ENCODE measurements at places on chromosomes 7 and 10. TPM values are rescaled to one million over a fixed set of nuclear protein-coding genes. Genes with fewer than 3 reads are reported as not detected.

DNA sequence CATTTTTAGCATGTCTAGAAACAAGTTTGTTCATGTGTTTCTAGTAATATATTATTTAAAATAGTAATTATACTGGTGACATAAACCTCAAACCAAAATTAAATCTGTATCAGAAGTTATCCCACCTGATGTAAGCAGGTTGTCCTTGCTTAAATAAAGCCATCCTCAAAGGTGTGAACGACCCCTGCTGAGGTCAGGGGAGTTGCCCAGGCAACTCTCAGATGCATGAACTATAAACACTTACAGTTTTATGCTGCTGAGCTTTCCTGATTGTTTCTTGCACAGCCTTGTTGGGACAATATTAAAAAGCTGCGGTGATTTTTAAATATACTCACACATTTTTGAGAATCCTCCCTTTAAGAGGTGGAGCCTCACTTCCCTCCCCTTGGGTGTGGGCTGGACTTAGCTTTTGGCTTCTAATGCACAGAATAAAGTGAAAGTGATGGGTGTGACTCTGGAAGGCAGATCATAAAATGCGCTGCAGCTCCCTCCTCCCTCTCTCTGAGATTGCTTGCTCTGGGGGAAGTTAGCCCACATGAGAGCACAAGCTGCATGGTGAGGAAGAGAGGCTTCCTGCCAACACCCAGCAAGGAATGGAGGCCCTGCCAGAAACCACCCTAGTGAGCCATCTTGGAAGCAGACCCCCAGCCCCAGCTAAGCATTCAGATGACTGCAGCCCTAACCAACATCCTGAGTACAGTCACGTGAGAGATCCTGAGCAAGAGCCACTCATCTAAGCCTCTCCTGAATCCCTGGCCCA lies 152.7 kb downstream of the SKIDA1 start:
- H3K36me3 ChIP-seq, result no peaks in the 10 kb centered on the region
- H3K4me3 ChIP-seq, result peak overlapping the region; percentile 35
- DNase-seq, result peak; percentile 93

- peaks cover 14% of the 10 kb centered on the region for H3K36me3 ChIP-seq
- H3K4me3 ChIP-seq, result peak overlapping the region; percentile 80
- no peaks in the 10 kb centered on the region for H3K27me3 ChIP-seq
- DNase-seq, result no peak
- H3K27ac ChIP-seq, result peak overlapping the region; percentile 70
These were observed 1.1 kb downstream of the ZSWIM8 start for GRCh38 chr10:73786512-73786885.

DNA sequence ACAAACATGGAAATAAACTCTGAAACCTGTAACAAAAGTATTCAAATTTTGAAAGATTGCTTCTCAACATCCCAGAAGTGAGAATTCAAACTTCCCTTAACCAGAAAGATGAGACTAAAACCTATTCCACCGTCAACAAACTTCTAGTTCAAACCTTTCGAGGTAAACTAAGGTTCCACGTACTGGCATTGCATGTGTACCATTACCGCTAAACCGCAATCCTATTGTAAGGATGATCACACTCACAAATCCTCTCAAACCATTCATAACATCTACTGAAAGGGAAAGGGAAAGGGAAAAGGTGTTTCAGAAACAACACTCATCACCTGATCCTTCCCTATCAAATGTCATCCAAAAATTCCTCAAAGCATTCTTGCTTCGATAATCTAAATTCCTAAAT lies 3.1 kb downstream of the SMURF1 start:
- peaks cover 50% of the 10 kb centered on the region for H3K4me1 ChIP-seq
- peak overlapping the region; percentile 91 for H3K27ac ChIP-seq
- no peaks in the 10 kb centered on the region for H3K36me3 ChIP-seq
- peak; percentile 29 for DNase-seq
- H3K4me3 ChIP-seq, result peak overlapping the region; percentile 84
- H3K27me3 ChIP-seq, result no peaks in the 10 kb centered on the region

ANKRD30A gene
- polyA plus RNA-seq, result not detected

DNA sequence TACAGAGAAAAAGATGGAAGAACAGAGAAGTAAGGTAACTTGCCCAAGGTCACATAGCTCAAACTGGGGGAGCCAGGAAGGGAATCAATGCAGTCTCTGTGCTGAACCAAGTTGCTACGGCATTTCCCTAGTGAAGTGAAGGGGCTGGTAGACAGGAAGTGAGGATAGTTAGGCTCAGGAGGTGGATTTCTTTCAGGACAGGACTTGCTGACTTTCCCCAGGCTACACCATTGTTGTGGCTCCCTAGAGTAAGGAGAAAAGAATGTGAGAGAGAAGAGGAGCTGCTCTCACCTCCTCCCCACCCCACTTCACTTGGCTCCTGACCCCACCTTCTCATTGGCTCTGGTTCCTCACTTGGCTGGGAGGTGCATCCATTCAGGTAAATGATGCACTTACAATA lies 316.9 kb downstream of the INHBA start:
- H3K4me1 ChIP-seq, result no peaks in the 10 kb centered on the region
- no peak overlapping the region for H3K4me3 ChIP-seq
- H3K36me3 ChIP-seq, result no peaks in the 10 kb centered on the region
- H3K27me3 ChIP-seq, result no peaks in the 10 kb centered on the region
- no peak overlapping the region for H3K27ac ChIP-seq

- peak; percentile 21 for DNase-seq
- no peaks in the 10 kb centered on the region for H3K4me1 ChIP-seq
- H3K27ac ChIP-seq, result no peak overlapping the region
- no peaks in the 10 kb centered on the region for H3K27me3 ChIP-seq
These were observed 6.4 kb upstream of the ZNF398 start for GRCh38 chr7:149140831-149141230.

- H3K4me1 ChIP-seq, result peaks cover 11% of the 10 kb centered on the region
- no peak overlapping the region for H3K4me3 ChIP-seq
- peak; percentile 51 for DNase-seq
- H3K27me3 ChIP-seq, result no peaks in the 10 kb centered on the region
- H3K27ac ChIP-seq, result no peak overlapping the region
These were observed 105.2 kb upstream of the CTBP2 start for GRCh38 chr10:125265579-125265955.

DNA sequence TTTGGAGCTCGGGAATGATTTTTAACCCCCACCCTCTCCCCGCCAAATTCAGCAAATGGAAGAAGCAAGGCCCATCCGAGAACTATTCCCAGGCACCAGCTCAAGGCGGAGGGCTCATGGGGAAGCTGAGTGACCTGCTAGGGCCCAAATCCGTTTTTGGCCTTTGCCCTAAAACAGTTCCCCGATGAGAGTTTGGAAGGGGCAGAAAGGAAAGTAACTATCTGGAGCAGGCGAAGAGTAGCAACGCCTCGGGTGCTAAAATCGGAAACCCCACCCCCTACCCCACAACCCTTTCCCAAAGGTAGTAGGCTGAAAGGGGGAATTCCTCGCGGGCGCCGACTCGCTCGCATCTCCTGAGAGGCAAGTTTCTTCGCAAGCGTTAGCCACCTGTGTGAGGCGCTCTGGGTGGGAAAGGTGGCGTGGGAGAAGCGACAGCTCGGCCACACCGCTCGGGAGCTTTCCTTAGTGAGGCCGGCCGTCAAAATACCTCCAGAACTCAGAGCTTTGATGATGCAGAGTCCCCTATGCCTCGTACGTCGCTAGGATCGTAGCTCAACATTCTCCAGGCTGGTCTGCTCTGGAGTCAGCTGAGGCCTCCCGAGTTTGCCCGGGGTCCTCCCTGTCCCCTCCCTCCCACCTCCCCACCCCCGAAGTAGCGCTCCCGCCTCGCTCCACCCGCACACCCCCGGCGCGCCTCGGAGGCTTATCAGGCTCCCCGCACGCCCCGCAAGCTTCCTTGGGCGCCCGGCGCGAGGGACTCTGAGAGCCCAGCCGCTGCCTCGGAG lies 642 bp upstream of the PRKG1 start:
- peaks cover 15% of the 10 kb centered on the region for H3K4me1 ChIP-seq
- no peaks in the 10 kb centered on the region for H3K36me3 ChIP-seq
- peak overlapping the region; percentile 42 for H3K27ac ChIP-seq
- H3K27me3 ChIP-seq, result no peaks in the 10 kb centered on the region
- peak overlapping the region; percentile 83 for H3K4me3 ChIP-seq

PUS7 gene
- 16.0 TPM for polyA plus RNA-seq

- H3K27ac ChIP-seq, result no peak overlapping the region
- H3K4me3 ChIP-seq, result no peak overlapping the region
- peaks cover 16% of the 10 kb centered on the region for H3K4me1 ChIP-seq
- no peak for DNase-seq
- H3K27me3 ChIP-seq, result no peaks in the 10 kb centered on the region
These were observed 44.2 kb upstream of the TNS3 start for GRCh38 chr7:47625861-47626715.

SORBS1 gene
- 1.3 TPM for polyA plus RNA-seq

CDK1 gene
- 38.4 TPM for polyA plus RNA-seq

DNA sequence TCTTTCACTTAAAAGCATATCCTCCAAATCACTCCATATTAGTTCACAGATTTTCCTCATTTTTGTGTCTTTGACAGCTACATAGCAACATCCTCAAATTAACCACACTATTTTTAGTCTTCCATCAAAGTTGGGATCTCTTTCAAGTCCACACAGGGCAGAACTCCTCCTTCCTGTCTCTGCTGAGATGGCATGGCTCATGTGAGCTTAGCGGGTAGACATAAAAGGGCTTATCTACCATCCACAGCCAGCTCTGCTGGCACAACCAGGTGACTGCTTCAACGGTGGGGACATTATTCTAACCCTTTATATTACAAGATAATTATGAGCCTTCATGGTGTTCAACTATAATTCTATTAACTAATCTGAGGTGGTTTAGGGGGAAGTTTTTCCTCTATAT lies 35.5 kb downstream of the ICA1 start:
- DNase-seq, result no peak
- H3K27ac ChIP-seq, result no peak overlapping the region
- 0 out of 2 replicates have a peak, but pooled peaks cover 6% of the 10 kb centered on the region for H3K27me3 ChIP-seq
- H3K4me3 ChIP-seq, result no peak overlapping the region

DNA sequence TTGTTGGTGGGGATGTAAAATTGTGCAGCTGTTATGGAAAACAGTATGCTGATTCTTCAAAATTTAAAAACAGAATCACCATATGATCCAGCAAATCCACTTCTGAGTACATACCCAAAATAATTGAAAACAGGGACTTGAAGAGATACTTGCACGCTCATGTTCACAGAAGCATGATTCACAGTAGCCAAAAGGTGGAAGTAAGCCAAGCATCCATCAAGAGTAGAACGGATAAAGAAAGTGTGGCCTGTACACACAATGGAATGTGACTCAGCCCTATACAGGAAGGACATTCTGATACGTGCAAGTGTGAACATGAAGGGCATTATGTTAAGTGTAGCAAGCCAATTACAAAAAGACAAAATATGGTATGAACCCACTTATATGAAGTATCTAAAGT lies 696.7 kb upstream of the CELF2 start:
- H3K4me3 ChIP-seq, result no peak overlapping the region
- H3K27ac ChIP-seq, result no peak overlapping the region
- no peaks in the 10 kb centered on the region for H3K27me3 ChIP-seq

GRCh38 chr10:72567421-72567820 lies 58.5 kb downstream of the MICU1 start:
- DNase-seq, result peak; percentile 87
- H3K4me1 ChIP-seq, result peaks cover 27% of the 10 kb centered on the region
- H3K36me3 ChIP-seq, result peaks cover 11% of the 10 kb centered on the region
- H3K27ac ChIP-seq, result peak overlapping the region; percentile 31
- no peak overlapping the region for H3K4me3 ChIP-seq

PRPS1L1 gene
- polyA plus RNA-seq, result not detected

GRCh38 chr7:2082139-2082998 lies 150.4 kb downstream of the MAD1L1 start:
- peak; percentile 96 for DNase-seq
- peaks cover 12% of the 10 kb centered on the region for H3K4me1 ChIP-seq
- no peaks in the 10 kb centered on the region for H3K27me3 ChIP-seq

DNA sequence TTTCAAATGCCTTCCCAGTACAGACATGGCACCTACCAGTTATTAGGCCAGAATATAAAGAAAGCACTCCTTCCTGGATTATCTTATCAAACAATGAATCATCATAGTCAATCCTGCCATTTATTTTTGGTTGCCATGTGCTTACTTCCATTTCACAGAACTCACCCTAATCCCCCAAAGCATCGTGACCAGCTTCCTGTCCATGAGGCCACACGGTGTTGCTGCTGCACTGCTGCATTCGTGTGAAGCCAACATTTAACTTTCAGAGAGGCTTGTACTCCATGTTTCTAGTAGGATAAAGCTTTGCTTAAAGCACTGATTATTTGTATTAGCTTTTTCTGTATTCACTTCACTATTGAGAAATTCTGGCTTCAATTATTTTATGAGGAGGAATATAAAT lies 14.4 kb downstream of the COL28A1 start:
- H3K4me3 ChIP-seq, result no peak overlapping the region
- H3K4me1 ChIP-seq, result no peaks in the 10 kb centered on the region
- H3K27ac ChIP-seq, result no peak overlapping the region
- H3K27me3 ChIP-seq, result no peaks in the 10 kb centered on the region
- H3K36me3 ChIP-seq, result no peaks in the 10 kb centered on the region
- DNase-seq, result no peak

Measured in GM23248 (cell line).